ENCODE measurements at places on chromosomes 2 and 18.

GRCh38 chr2:62785216-62785615 is 79.7 kb downstream of the EHBP1 start:
- DNase-seq, result no peak

DNA sequence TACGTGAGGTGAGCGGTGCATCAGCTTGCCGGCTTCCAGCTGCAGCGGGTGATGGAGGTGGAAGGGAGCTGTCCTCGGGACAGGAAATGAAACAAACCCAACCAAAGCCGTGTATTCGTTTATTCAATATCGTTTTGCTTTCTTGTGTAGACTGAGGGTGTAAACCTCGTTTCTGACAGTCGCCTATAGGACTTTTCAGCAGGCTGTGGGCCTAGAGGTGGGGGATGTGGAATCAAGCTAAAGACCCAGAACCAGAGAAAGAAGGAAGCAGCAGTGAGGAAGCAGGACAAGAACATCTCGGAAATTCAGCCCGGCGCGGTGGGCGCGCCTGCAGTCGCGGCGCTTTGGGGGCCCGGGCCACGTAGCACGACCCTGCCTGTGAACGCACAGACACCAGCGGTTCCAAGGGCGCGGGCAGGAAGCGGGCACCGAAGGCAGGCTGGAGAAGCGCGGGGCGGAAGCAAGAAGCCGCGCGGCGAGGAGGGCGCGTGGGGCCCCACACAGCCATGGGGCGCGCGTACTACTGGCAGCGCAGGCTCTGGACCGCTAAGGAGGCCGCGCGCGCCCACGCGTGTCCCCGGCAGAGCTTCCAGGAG is 755 bp upstream of the ATP9B start:
- no peak for DNase-seq

DNA sequence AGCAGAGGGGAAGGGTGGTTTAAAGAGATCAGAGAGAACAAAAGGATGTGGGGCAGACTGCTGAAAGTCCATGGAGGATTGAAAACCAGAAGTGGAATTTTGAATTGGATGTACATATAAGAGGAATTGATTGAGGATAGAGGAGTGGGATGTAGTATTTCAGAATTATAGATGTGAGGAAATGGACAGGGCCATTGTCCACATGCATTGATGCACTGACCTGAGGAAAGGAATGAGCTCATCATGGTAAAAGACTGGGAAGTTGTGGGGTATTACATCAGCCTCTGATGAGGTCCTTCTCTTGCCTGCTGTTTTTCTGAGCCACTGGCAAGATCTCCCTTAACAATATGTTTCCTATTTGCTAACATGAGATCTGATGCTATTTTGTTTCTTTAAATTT is 365.7 kb upstream of the FANCL start:
- DNase-seq, result no peak

- DNase-seq, result peak; percentile 41
Observed at GRCh38 chr2:213119061-213119809, 32.2 kb downstream of the IKZF2 start.

DNA sequence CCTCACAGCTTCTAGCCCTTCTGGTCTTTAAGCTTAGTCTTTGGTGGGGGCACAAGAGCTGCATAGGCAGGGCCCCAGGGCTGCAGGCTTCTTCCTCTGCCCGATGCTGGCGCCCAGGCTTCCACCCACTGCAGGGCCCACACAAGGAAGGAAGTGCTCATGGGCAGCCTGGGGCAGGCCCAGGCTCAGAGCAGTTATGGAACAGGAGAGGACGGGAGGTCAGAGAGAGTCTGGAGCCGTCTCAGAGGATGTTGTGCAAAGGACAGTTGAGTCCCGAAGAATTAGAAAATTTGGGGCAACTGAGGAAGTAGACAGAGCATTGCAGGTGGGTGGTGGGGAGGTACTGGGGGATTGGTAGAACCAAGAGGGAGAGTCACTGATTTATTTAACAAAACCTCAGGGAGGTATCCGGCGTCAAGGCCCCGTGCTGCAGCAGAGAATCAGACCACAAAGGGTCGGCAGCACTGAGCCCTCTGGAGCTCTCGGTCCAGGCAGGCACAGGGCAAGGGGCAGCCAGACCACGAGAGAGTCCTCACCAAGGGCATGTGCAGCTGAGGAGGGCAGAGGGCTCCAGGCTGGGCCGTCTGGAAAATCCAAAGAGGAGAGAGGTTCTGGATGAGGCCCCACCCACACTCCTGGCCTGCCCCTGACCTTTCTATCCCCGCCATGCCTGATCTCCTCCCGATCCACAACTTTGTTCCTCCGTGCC is 110.8 kb upstream of the GLI2 start:
- DNase-seq, result no peak

- DNase-seq, result peak; percentile 45
Observed at GRCh38 chr2:16507655-16508489, 157.8 kb downstream of the CYRIA start.

GRCh38 chr2:241984658-241985057 is 115.1 kb downstream of the RTP5 start:
- no peak for DNase-seq

GRCh38 chr18:23225503-23225902 is 90.2 kb downstream of the CABLES1 start:
- peak; percentile 75 for DNase-seq

GRCh38 chr18:8448130-8448529 is 161.1 kb upstream of the RAB12 start:
- DNase-seq, result no peak

Measured in AG08396 (cell line).